ENCODE measurements at places on chromosomes 5 and 9. TPM values are rescaled to one million over a fixed set of nuclear protein-coding genes. Genes with fewer than 3 reads are reported as not detected.

Gene GMCL2
- not detected for total RNA-seq

Gene PTGDS
- 11.9 TPM for total RNA-seq

Gene GFPT2
- 18.5 TPM for total RNA-seq

Gene LECT2
- total RNA-seq, result not detected

Gene SHC3
- total RNA-seq, result 68.9 TPM

Gene BAAT
- 0.31 TPM for total RNA-seq

Gene FAT2
- 0.94 TPM for total RNA-seq

Gene BTNL8
- total RNA-seq, result not detected

Gene TEK
- 7.2 TPM for total RNA-seq

Gene CNTNAP3B
- total RNA-seq, result 118 TPM

Gene DMGDH
- total RNA-seq, result 3.1 TPM

Gene EPB41L4A
- total RNA-seq, result 32.2 TPM

Gene NME5
- total RNA-seq, result 8.8 TPM

Gene C9
- total RNA-seq, result not detected

Gene EDIL3
- total RNA-seq, result 56.7 TPM

Gene LCN10
- total RNA-seq, result not detected

Gene CCL19
- not detected for total RNA-seq

Gene PDCD1LG2
- total RNA-seq, result 0.63 TPM

Gene ARHGEF28
- total RNA-seq, result 8.1 TPM

Gene PCDHGA11
- 40.4 TPM for total RNA-seq

Gene PCDHA11
- 80.4 TPM for total RNA-seq

Gene CPLANE1
- total RNA-seq, result 124 TPM

Gene PCDHGA2
- total RNA-seq, result 11.9 TPM

Gene PCDHGA6
- total RNA-seq, result 29.1 TPM

Gene SPAG8
- 4.1 TPM for total RNA-seq

Gene SPATA31A1
- total RNA-seq, result not detected

Gene ADAMTS19
- 1.9 TPM for total RNA-seq

Gene FUT7
- not detected for total RNA-seq

Gene SCGB3A1
- total RNA-seq, result not detected

Gene RELL2
- total RNA-seq, result 9.1 TPM

Gene HEXB
- total RNA-seq, result 25.4 TPM

Gene LCN9
- not detected for total RNA-seq

Gene PRELID1
- 29.7 TPM for total RNA-seq

Gene KLF4
- total RNA-seq, result 2.2 TPM

Gene RAI14
- 54.8 TPM for total RNA-seq

Gene NDFIP1
- 230 TPM for total RNA-seq

Gene CFAP157
- total RNA-seq, result 0.94 TPM

Gene LCP2
- 1.3 TPM for total RNA-seq

Gene NIM1K
- total RNA-seq, result 8.5 TPM

Gene C9orf50
- not detected for total RNA-seq

Gene TICAM2
- total RNA-seq, result 0.31 TPM

Gene UBE2R2
- total RNA-seq, result 32.6 TPM

Gene AFAP1L1
- 5.9 TPM for total RNA-seq

Gene TPM2
- total RNA-seq, result 15.7 TPM

Gene SPATA31C1
- total RNA-seq, result not detected

Gene TRIP13
- total RNA-seq, result 8.1 TPM

Gene SPINK4
- total RNA-seq, result not detected

Gene PDZD2
- total RNA-seq, result 47.3 TPM

Gene OR1J2
- not detected for total RNA-seq

Gene STARD4
- total RNA-seq, result 49.5 TPM

Gene SEMA4D
- total RNA-seq, result 38.2 TPM

Gene EQTN
- total RNA-seq, result 8.1 TPM

Gene C9orf43
- 0.94 TPM for total RNA-seq

Gene DRD1
- total RNA-seq, result 3.4 TPM

Gene GHR
- total RNA-seq, result 2.2 TPM

Gene DMRT2
- not detected for total RNA-seq

Gene ST8SIA4
- total RNA-seq, result 44.1 TPM
